Urinary bladder (tissue), 4 donors: ENCODE measurements at places on chromosomes 12 and 14. TPM values are rescaled to one million over a fixed set of nuclear protein-coding genes. Genes with fewer than 3 reads are reported as not detected.

Gene GUCY2C
- not detected for total RNA-seq

Gene NKX2-1
- total RNA-seq: not detected

Gene PTGDR
- total RNA-seq: 0.58 TPM

Gene SLC25A47
- not detected for total RNA-seq

Gene CTSG
- 9.8 TPM for total RNA-seq

Gene DTX1
- total RNA-seq: 3.3 TPM

DNA sequence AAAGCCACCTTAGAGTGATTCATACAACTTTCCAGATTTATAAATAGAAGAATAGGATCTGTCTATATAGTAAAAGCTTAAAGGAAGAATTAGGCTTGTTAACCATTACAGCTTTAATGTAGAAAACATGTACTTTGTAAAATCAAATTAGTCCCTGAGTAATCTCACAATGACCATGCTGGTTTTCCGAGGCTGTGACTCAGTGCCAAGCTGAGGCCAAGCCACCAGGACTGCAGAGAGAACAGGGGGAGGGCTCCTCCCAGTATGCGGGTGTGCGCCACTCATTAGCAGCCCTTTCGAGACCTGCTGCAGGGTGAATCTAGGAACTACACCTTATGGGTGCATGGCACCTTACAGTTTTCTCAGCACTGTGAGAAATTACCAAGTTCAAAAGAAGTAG lies 167.0 kb downstream of the EFCAB11 start:
- no peak for DNase-seq

DNA sequence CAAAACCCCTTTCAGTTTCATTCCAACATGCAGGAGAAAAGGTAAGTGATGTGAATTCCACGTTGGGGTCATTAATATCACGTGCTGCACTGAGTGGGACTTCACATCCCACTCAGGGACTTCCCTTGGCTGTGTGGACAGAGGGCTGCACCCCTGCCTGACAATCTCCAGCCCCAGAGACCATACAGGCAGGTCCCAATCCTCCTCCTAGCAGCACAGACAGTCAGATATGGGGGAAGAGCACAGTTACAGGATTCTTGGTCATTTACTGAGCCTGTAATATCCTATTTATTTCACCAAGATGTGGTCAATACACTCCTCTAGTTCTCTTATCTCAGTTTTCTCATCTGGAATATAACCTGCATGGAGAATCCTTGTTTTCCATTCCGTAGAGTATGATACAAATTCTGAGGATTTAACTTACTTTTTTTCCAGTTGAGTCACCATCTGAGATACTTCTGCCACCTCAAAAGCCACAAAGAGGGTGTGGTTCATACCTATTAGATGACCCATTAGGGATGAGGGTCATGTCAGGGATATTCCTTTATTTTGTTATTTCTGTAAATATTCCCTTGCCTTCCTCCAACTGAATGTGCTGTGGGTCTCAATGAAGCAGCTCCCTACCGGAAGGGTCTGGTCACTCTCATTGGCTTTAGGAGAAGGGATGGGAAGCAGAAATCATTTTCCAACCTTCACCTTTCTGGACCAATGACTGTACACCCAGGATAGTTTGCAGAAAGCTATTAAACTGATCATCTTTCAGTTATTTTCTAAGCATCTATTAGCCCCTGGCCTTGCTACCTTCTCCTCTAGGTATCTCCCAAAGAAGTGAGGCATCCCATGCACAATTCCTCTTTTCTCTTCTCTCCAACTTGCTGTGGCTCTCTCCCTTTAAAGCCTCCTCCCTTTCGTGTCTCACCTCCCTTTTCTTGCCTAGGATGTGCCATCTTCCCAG lies 43.0 kb upstream of the NTF3 start:
- DNase-seq: no peak

- DNase-seq: no peak
Measured at GRCh38 chr14:71229875-71230274, 322.6 kb downstream of the PCNX1 start.

- no peak for DNase-seq
Measured at GRCh38 chr14:79415726-79416125, 795.6 kb downstream of the DIO2 start.

DNA sequence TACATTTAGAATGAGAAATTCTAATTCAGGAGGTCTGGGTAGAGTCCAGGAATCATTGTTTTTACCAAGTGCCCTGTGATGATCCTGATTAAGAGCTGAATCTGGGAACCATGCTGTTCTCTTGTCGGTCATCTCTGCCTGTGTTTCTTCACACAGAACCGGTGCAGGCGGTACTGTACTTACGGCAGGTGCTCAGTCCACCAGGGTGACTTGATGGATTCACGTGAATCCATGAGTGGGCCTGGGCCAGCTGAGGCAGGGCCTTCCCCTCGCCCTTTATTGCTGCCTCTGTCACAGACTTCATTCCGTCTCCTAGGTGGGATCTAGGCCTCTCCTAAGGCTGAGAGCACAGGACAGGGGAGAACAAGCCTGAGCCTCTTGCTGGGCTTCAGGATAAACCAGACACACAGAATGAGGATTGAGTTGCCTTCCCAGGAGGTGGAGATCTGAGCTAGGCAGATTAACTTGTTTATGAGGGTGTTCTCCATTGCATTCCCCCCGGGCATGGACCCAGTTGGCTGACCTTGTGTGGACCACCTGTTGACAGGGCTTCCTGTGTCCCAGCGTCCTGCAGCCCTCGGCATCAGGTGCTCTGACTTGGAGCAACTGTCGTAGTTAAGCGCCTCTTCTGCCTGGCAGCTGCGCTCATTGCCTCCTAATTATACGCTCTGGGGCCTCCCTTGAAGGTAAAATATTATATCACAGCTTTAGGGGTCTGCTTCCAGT lies 42.1 kb downstream of the B4GALNT3 start:
- no peak for DNase-seq

DNA sequence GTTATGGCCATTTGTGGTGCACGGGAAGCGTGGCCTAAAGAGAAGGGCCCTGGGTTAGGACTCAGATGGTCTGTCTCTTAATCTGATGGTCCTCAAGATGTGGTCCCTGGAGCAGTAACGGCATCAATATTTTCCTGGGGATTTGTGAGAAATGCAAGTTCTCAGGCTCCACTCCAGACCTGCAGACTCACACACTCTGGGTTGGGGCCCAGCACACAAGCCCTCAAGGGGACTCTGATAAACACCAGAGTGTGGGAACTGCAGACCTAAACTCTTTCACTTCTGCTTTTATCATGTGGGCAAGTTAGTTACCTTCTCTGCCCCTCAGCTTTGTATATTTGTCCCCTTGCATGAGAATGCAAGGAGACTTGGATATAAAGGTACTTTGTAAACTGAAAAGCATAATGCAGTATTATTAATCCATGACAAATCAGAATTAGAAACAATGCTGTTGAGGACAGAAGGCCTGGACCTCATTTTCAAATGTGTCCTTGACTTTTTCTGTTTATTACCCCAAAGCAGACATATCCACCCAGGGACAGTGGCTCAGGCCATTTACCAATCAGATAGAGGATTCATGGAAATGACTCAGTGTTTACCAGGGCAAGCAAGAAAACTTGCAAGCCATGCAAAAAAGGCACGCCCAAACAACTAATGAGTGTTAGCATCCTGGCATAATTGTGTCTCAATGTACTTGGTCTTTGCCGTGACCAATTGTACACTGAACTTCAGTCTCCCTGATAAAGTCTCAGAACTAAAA lies 157.0 kb downstream of the ASCL1 start:
- no peak for DNase-seq

GRCh38 chr12:122951979-122952892 lies 14.0 kb downstream of the ABCB9 start:
- DNase-seq: no peak

DNA sequence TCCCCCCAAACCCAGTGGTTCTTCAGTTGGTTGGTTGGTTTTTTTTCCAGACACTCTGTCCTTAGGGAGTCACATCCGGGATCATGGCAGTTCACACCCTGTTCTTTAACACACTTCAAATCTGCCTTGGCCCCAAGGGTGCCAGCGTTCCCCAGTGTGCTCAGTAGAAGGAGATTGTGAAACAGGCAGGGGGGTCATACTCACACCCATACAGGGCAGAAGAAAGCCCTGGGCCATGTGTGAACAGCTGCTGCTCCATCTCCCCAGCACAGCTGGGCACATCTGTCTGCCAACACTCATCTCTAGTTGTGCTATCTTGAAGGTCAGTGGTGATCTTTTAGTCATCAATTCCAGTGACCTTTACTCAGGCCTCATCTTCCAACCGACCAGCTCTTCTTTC lies 64.4 kb upstream of the FUT8 start:
- DNase-seq: no peak

DNA sequence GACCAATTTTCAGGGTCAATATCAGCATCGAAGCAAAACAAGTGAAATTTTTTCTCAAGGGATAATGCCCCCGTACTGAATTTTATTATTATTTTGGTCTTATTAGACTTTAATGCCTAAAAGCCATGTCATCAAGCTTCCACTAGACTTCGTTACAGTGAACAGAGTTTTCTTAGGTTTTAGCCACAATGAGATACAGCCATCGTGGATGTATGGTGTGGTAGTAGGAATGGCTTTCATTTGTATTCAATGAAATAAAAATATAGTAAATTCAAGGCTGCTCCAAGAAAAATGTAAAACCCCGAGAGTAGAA lies 11.7 kb downstream of the TAOK3 start:
- DNase-seq: no peak

- no peak for DNase-seq
Measured at GRCh38 chr12:78403136-78403535, 461.4 kb upstream of the SYT1 start.

DNA sequence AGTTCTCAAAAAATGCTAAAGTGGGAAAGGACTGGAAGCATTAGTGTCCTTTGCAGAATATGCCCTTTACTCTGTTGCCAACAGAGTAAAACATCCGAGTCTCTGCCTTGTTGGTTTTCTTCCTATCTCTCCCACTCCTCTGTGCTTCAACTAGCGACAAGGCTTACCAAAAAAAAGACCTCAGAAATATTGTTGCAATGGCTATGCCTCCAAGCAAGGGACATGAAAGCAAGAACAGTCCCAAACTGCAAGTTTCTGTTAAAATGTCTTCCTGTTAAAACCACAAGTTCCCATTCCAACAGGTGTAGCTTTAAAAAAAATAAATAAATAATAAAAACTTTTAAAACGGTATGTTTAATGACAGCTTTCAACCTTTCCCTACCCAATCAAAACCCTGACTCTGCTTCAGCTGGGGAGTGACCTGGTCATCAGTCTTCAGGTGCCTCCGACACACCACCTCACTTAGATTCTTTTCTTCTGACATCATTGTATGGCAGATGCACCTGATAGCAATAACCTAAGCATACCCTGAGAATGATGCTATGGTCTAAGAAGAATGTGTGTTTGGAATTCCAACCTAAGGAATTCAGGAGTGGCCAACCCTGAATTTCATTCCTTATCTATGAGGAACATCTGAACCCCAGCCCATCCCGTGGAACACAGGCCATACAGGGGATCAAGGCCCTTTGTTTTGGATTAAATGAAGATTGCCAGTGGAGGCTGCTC lies 81.0 kb downstream of the RPS29 start:
- DNase-seq: no peak
